ENCODE measurements at places on chromosomes 3 and 15. TPM values are rescaled to one million over a fixed set of nuclear protein-coding genes. Genes with fewer than 3 reads are reported as not detected.

Gene CAMK2N2
- 0.14 TPM for total RNA-seq

Gene CILP
- not detected for total RNA-seq

Gene ESYT3
- total RNA-seq, result under 0.01 TPM

Gene SLCO2A1
- total RNA-seq, result 1.6 TPM

Gene XPC
- total RNA-seq, result 42.9 TPM

Gene TIMMDC1
- total RNA-seq, result 51.9 TPM
